CD4-positive, alpha-beta T cell treated with Interleukin-6 at 100 ng/mL for 8 hours (primary cell): ENCODE measurements at places on chromosomes 12 and 14.

DNA sequence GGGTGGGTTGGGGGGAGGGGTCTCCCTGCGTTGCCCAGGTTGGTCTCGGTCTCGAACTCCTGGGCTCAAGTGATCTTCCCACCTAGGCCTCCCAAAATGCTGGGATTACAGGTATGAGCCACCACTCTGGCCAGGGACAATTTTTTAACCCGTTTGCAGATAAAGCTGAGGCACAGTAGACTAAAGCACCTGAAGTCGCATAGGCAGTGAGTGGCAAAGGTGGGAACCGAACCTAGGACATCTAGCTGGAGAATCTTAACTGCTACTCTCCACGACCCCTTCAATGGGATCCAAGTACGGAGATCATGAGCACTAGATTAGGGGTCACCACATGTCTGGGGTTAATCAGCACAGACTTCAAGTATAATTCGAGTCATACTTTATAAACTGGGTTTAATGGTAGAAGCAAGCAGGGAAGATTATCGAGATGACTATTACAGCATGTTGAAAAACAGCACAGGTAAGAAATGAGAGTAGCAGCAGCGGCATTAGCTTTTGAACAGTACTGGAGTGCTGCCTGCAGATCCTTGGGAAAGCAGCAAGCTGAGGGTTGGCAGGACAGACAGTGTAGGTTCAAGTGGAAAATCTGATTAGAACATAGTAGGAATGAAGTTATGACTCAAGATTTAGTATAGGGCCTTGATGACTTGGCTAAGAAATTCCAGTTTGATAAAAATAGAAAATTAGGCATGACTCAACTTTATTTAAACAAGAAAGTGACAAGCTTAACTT lies 23.9 kb downstream of the NID2 start:
- no peak for DNase-seq

DNA sequence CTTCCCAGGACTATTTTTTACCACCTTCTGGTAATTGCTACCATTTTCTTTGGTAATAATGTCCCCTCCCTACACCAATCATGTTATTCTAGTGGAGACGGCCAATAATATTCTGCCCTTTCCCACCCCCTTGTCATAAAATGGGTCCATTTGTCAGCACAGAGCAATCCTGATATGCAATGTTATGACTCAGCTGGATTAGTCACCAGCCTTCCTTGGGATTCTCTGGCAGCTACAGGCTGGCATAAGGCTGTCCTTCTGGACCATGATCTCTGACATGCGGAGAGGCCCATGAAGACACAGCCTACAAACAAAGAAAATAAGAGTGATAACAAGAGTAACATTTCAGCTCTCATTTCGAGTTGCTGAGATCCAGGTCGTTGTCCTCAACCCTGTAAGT lies 222.0 kb upstream of the CPNE8 start:
- no peak for DNase-seq

DNA sequence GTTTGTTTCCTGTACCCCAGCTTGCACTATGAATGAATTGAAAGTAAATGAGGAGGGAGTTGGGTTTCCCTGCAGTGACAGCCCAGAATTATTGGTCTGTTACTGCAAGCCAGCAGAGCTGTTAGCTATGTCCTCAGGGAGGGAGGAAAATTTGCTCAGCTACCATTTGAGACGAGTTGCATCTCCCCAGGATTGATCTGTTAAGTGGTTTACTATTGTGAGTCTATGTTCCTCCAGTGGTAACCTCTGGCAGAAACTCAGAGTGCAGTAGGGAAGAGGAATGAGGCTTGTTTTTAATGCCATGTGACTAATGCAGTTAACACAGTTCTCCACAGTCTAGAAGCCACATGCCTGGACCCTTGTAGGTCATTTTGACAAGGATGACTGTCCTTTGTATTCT lies 173.9 kb downstream of the SLC15A4 start:
- DNase-seq = no peak

- DNase-seq = peak; percentile 17
Observed at GRCh38 chr14:65877624-65878023, 465.1 kb downstream of the FUT8 start.

GRCh38 chr14:87995500-87996290 lies 2.7 kb upstream of the GALC start:
- no peak for DNase-seq
